B cell (primary cell): ENCODE measurements at places on chromosomes 7 and 10. TPM values are rescaled to one million over a fixed set of nuclear protein-coding genes. Genes with fewer than 3 reads are reported as not detected.

Gene MRPS24
- 44.3 and 54.1 TPM in 2 replicates for total RNA-seq

Gene SPDYE1
- total RNA-seq, result 0.10 TPM in 1 of 2 replicates, not detected in the other

Gene ZPBP
- not detected in 2 replicates for total RNA-seq

Gene CCL24
- total RNA-seq, result not detected in 2 replicates

Gene SP4
- total RNA-seq, result 42.4 and 42.8 TPM in 2 replicates

Gene CAMK2B
- total RNA-seq, result 0.41 TPM in 1 of 2 replicates, not detected in the other

Gene EGR2
- total RNA-seq, result 6.3 and 6.6 TPM in 2 replicates

Gene CCDC136
- total RNA-seq, result 12.4 and 13.9 TPM in 2 replicates

Gene GALNT17
- total RNA-seq, result not detected in 2 replicates

Gene PKD2L1
- total RNA-seq, result not detected in 2 replicates

Gene TPK1
- 26.4 and 29.4 TPM in 2 replicates for total RNA-seq

Gene PLPP4
- total RNA-seq, result not detected in 2 replicates

Gene FKBP6
- not detected in 2 replicates for total RNA-seq

Gene CALHM1
- total RNA-seq, result 0.34 and 0.41 TPM in 2 replicates

Gene PVRIG
- 51.2 and 51.4 TPM in 2 replicates for total RNA-seq
